Activated T-cell treated with anti-CD3 and anti-CD28 coated beads, Interleukin-2, amount 50 U/mL, for 72 hours (primary cell): ENCODE measurements at places on chromosomes 12 and 14.

GRCh38 chr14:99192830-99193229, 79.2 kb downstream of the BCL11B start:
- peak overlapping the region; percentile 96 for H3K27ac ChIP-seq
- peaks cover 4% of the 10 kb centered on the region for H3K36me3 ChIP-seq
- peak; percentile 50 for DNase-seq
- H3K27me3 ChIP-seq = no peaks in the 10 kb centered on the region
- peak overlapping the region; percentile 98 for H3K4me3 ChIP-seq

- no peak overlapping the region for H3K27ac ChIP-seq
- H3K4me3 ChIP-seq = no peak overlapping the region
- peaks cover 40% of the 10 kb centered on the region for H3K27me3 ChIP-seq
- DNase-seq = no peak
These were observed 67.8 kb downstream of the TUNAR start for GRCh38 chr14:95944462-95944861.

GRCh38 chr12:6866920-6867412, 365 bp upstream of the TPI1 start:
- H3K27ac ChIP-seq = peak overlapping the region; percentile 98
- no peaks in the 10 kb centered on the region for H3K27me3 ChIP-seq
- no peak for DNase-seq
- H3K4me1 ChIP-seq = peaks cover 57% of the 10 kb centered on the region
- H3K36me3 ChIP-seq = peaks cover 20% of the 10 kb centered on the region

- no peak overlapping the region for H3K27ac ChIP-seq
- no peaks in the 10 kb centered on the region for H3K4me1 ChIP-seq
- DNase-seq = no peak
- H3K4me3 ChIP-seq = no peak overlapping the region
These were observed 68.7 kb downstream of the CIT start for GRCh38 chr12:119808441-119808840.

DNA sequence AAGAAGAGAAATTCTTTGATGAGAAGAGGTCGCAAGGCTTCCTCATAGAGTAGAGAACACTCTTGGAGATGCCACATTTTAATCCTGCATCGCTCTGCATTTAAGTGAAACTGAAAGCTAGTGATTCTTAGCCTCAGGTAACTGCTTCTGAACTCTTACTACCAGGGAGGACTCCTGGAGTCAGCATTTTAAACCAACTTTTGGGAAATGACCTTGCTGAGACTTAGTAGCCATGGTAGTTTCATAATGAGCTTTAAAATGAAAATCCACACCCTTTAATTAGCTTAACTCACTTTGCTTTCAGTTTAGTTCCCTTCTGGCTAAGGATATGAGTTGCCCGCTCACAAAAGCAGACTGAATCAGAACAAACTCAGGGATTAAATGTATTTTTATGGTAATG, 80.3 kb downstream of the SYNE2 start:
- no peaks in the 10 kb centered on the region for H3K36me3 ChIP-seq
- H3K27ac ChIP-seq = peak overlapping the region; percentile 69
- DNase-seq = no peak
- peaks cover 17% of the 10 kb centered on the region for H3K4me1 ChIP-seq
- H3K27me3 ChIP-seq = no peaks in the 10 kb centered on the region
- H3K4me3 ChIP-seq = peak overlapping the region; percentile 66

GRCh38 chr12:125773033-125773640, 707.9 kb downstream of the AACS start:
- H3K27me3 ChIP-seq = no peaks in the 10 kb centered on the region
- H3K36me3 ChIP-seq = no peaks in the 10 kb centered on the region
- no peak overlapping the region for H3K27ac ChIP-seq
- H3K4me3 ChIP-seq = no peak overlapping the region
- peak; percentile 7 for DNase-seq

GRCh38 chr12:53194973-53195372, 12.1 kb downstream of the ITGB7 start:
- H3K4me1 ChIP-seq = peaks cover 29% of the 10 kb centered on the region
- no peak for DNase-seq
- no peak overlapping the region for H3K4me3 ChIP-seq
- H3K36me3 ChIP-seq = peaks cover 10% of the 10 kb centered on the region
- no peaks in the 10 kb centered on the region for H3K27me3 ChIP-seq
- no peak overlapping the region for H3K27ac ChIP-seq
